ENCODE measurements at places on chromosomes 12 and 14.

DNA sequence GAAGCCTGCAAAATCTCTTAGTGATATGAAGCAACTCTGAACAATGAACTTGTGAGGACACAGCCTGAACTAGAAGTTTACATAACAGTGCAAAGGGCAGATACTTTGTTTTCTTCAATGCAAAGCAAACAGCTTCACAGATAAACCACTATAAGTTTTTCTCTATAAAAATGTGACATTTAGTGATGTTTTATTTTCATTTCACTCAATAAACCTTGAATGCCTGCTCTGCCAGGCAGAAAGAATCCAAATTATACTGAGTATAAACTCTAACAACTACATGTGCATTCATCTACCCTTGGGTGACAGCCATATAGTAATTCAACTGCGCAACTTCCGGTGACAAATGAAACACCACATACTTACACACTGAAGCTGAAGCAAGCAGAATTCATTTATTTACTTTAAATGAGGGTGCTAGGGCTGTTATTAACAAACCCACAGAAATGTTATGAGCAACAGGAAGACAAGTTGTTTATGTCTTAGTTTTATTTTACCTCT lies 10.3 kb downstream of the DCP1B start:
- no peaks in the 10 kb centered on the region for H3K27me3 ChIP-seq
- DNase-seq: peak; percentile 10
- peaks cover 30% of the 10 kb centered on the region for H3K4me1 ChIP-seq
- H3K36me3 ChIP-seq: peaks cover 37% of the 10 kb centered on the region
- H3K4me3 ChIP-seq: no peak overlapping the region
- H3K27ac ChIP-seq: peak overlapping the region; percentile 63

GRCh38 chr12:123488539-123489230 lies 30.7 kb downstream of the SNRNP35 start:
- no peak overlapping the region for H3K27ac ChIP-seq
- no peak for DNase-seq
- H3K4me3 ChIP-seq: no peak overlapping the region
- no peaks in the 10 kb centered on the region for H3K27me3 ChIP-seq

GRCh38 chr12:51773145-51773869 lies 75.2 kb downstream of the FIGNL2 start:
- no peak for DNase-seq
- H3K27me3 ChIP-seq: no peaks in the 10 kb centered on the region
- H3K36me3 ChIP-seq: no peaks in the 10 kb centered on the region
- H3K4me3 ChIP-seq: no peak overlapping the region

- H3K4me3 ChIP-seq: no peak overlapping the region
- DNase-seq: no peak
- H3K36me3 ChIP-seq: peaks cover 33% of the 10 kb centered on the region
- no peak overlapping the region for H3K27ac ChIP-seq
These were observed 10.7 kb downstream of the SLC25A47 start for GRCh38 chr14:100333827-100334226.

DNA sequence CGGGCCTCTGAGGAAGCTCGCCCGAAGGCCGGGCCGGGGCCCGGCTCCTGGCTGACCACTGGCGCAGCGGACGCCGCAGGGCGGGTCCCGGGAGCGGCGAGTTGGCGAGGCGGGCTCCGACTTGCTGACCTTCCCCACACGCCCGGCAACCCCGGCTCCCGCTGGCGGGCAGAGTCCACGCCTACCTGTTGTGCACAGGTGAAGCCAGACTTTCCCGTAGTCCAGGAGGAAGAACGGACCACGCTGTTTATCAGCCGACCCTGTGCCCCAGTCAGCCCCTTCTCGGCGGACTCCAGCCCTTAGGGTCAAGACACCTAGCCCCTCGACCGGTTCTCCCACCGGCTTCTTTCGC lies 407 bp downstream of the HEATR5A start:
- H3K36me3 ChIP-seq: no peaks in the 10 kb centered on the region
- peak overlapping the region; percentile 90 for H3K27ac ChIP-seq
- H3K27me3 ChIP-seq: no peaks in the 10 kb centered on the region
- H3K4me3 ChIP-seq: peak overlapping the region; percentile 92
- peak; percentile 14 for DNase-seq

DNA sequence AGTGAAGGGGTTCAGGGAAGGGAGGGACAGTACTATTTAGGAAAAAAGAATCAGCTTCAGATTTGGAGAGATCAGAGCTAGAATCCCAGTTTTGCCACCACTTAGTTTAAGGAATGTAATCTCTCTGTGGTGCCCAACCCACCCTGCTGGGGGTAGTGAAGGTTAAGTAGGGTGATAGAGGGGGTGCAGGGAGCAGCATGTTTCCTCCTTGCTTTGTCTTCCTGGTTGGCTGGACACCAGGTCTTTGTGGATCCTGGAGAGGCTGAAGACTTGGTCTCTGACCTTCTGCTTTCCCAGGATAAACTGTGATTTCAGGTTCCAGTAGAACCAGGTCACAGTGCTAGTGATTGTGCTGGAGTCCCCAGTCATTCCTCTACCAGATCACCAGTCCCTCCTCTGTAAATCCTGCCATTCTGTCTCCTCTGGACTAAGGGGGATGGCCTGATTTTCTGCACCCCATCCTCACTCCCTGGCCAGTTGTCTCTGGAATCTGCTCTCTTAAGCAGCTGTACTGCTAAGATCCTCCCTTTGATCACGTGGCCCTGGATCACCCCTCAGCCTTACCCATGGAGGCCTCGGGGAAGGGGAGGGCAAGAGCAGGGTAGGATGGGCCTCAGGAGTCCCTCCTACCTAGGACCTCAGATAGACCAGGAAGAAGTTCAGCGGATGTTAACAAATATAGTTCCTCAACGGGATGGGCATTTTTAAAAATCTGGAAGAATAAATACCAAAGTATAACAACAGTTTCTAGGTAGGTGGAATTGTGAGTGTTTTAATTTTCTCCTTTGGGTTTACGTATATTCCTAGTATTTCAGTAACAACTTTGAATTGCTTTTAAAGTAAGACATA lies 3.1 kb downstream of the MAP3K12 start:
- peak overlapping the region; percentile 12 for H3K27ac ChIP-seq
- no peak overlapping the region for H3K4me3 ChIP-seq
- no peaks in the 10 kb centered on the region for H3K27me3 ChIP-seq
- H3K4me1 ChIP-seq: peaks cover 38% of the 10 kb centered on the region

GRCh38 chr12:71158361-71158882 lies 623 bp upstream of the TSPAN8 start:
- H3K27me3 ChIP-seq: no peaks in the 10 kb centered on the region
- no peaks in the 10 kb centered on the region for H3K36me3 ChIP-seq
- H3K27ac ChIP-seq: no peak overlapping the region
- H3K4me3 ChIP-seq: no peak overlapping the region
- no peak for DNase-seq

GRCh38 chr14:69077841-69078240 lies 75.1 kb downstream of the DCAF5 start:
- peaks cover 33% of the 10 kb centered on the region for H3K4me1 ChIP-seq
- DNase-seq: no peak

DNA sequence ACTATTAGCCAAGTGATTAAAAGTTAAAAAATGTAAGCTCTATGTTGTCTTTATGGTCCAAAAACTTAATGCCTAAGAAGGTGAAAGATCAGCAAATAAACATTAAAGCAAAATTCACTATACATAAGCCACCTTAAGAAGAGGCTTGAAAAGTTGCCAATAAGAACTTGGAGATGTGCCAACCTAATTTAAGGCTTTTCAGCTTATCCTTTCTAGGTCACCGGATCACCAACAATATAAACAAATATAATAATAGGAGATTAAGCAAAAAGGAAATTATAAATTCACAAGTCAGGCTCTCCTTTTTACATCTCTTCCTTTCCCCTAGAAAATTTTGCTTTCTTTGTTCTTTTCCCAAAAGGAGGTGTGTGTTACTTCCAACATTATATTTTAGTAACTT lies 30.9 kb downstream of the SLC2A3 start:
- H3K36me3 ChIP-seq: no peaks in the 10 kb centered on the region
- no peaks in the 10 kb centered on the region for H3K27me3 ChIP-seq
- H3K4me3 ChIP-seq: no peak overlapping the region

GRCh38 chr12:100359822-100360221 lies 2.9 kb downstream of the SLC17A8 start:
- no peak overlapping the region for H3K27ac ChIP-seq
- no peak for DNase-seq
- H3K27me3 ChIP-seq: peaks cover 23% of the 10 kb centered on the region
- no peaks in the 10 kb centered on the region for H3K4me1 ChIP-seq
- H3K36me3 ChIP-seq: no peaks in the 10 kb centered on the region

- H3K27me3 ChIP-seq: no peaks in the 10 kb centered on the region
- no peaks in the 10 kb centered on the region for H3K36me3 ChIP-seq
- H3K4me3 ChIP-seq: no peak overlapping the region
- H3K27ac ChIP-seq: no peak overlapping the region
These were observed 452.8 kb downstream of the AACS start for GRCh38 chr12:125518074-125518473.

All from activated CD8-positive, alpha-beta T cell treated with anti-CD3 and anti-CD28 coated beads for 36 hours (primary cell).